ENCODE measurements at places on chromosomes 6 and 20.

- DNase-seq = no peak
Measured at GRCh38 chr6:88483424-88483823, 317.3 kb upstream of the CNR1 start.

DNA sequence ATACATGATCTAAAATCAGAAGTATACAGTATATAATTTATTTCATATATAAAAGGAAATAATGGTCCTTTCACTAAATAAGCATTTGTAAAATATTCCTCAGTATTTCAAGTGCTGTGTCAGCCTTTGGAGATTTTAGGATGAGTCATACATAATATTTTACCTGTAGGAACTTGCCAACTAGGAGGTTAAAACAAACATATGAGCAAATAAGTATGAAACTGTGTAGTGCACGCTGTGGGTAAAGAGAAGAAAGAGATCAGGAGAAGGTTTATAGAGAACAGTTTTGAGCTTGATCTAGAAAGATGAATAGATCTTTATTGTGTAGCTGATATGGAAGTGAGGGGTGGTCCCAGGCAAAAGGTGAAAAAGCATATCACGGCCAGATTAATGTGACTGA, 169.9 kb upstream of the RNF217 start:
- DNase-seq = no peak

DNA sequence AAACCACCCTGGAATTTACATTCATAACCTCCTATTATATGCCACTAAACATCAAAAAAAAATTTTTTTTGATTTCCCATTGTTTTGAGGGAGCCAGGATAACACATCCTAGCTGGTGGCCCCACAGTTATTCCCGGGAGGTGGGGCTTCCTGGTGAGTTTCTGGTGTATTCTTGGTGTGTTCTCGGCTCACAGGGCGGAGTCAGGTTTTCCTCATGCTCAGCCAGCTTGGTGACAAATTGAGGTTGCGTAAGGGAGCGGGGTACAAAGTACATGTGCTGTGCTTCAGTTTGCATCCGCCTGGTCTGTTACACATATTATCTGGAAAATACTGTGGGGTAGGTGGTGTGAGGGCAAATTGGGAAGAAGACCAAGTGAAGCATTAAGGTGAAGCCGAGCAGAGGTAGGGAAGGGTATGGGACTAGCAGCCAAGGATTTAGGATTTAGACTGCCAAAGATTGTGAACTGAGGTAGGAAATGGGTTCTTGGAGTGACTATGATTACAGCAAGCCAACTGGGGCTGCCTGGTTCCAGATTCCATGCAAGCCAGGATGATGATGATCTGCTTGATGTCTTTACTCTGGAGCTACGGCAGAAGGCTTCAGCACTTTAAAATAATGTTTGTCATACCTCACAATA, 46.2 kb upstream of the EEF1A1 start:
- no peak for DNase-seq

DNA sequence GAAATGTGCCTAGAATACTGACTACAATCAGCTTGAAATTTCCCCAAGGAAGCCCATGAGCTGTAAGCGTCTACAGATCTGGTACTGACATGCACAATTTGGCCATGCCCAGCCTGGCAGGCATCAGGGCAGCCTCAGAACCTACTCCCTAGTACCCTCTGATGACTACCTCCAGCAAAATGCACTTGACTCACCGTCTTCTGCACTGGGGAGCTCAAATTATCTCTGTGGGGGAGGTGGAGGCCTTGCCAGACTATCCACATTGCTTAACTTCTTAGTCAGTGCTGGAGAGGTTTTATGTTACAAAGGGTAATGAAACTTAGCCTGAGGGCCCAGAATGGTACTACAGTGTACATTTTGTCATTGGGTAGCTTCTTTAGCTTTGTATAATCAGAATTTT, 126.0 kb upstream of the ADGRF1 start:
- no peak for DNase-seq

DNA sequence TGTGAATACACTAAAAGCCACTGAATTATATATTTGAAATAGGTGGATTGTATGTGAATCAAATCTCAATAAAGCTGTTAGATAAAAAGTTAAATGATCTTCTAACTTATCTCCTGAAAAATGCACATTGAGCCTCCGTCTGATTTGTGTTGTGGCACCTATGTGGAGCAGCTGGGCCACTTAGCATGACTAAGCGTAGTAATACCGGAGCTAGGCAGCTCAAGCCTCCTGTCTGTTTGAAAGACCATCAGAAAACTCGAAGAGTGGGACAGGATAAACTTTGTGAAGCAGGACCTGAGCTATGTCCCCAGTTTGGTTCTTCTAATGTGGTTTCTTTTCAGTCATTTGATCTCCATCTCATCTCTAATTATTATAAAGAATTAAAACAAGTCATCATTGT, 11.0 kb upstream of the NOL7 start:
- DNase-seq = no peak

DNA sequence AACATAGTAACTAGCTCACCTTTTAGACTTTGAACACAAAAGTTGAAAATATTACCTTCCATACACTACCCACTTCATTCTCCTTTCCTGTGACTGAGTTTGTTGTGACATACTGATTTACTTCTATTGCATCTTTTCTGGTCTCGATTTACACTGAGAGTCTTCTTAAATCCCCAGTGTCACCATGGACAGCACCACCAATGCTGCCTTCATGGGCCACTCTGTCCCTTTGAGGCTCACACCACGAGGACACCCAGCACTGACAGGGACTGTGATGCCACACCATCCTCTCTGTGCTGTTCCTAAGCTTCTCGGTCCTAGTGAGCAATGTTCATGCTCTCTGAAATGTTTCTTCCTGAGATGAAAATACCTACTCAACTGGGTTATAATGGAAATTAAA, 337.1 kb upstream of the IRAK1BP1 start:
- no peak for DNase-seq

GRCh38 chr20:22062874-22063273, 357.4 kb downstream of the PAX1 start:
- no peak for DNase-seq

- no peak for DNase-seq
Measured at GRCh38 chr6:35669451-35670045, 19.2 kb downstream of the FKBP5 start.

GRCh38 chr20:6579824-6580223, 187.7 kb upstream of the BMP2 start:
- DNase-seq = no peak

DNA sequence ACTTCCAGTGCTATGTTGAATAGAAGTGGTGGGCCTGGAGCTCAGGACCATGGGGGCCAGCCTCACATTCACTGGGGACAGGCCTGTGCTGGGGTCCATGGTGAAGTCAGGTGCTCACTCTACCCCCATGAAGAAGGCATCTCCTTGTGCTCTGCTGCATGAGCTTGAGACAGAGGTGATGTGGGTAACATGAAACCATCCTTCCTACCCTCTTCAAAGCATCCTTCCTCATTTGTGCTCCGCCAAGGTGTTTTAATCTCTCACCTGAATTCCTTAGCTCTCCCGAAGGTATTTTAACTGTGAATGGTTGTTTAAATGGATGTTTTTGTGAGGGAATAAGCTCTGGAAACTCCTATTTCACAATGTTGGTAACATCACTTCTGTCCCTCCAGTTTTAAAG, 209.6 kb upstream of the PCSK2 start:
- no peak for DNase-seq

DNA sequence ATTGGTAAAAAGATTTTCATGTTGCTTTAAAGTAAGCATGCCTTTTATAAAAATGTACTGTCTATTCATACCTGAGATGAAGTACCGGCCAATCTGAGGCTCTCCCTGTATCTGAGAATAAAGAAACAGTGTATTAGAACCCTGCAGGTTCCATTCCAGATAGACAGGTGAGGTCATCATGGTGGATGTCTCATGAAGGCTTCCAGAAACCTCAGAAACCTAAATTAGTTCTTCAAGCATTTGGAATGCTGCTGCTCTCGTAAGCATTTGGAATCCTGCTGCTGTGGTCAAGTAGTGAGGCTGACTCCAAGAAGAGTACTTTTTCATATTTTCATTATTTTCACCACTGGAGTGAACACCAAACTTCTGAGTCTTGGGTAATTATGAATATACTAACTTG, 642.3 kb downstream of the MAFB start:
- no peak for DNase-seq
